Coronary artery (tissue), 2 donors: ENCODE measurements at places on chromosomes 6 and 20.

GRCh38 chr20:46130534-46130933 lies 12.4 kb downstream of the CD40 start:
- DNase-seq, result no peak

GRCh38 chr20:35129647-35130069 lies 17.5 kb downstream of the EDEM2 start:
- DNase-seq, result no peak

DNA sequence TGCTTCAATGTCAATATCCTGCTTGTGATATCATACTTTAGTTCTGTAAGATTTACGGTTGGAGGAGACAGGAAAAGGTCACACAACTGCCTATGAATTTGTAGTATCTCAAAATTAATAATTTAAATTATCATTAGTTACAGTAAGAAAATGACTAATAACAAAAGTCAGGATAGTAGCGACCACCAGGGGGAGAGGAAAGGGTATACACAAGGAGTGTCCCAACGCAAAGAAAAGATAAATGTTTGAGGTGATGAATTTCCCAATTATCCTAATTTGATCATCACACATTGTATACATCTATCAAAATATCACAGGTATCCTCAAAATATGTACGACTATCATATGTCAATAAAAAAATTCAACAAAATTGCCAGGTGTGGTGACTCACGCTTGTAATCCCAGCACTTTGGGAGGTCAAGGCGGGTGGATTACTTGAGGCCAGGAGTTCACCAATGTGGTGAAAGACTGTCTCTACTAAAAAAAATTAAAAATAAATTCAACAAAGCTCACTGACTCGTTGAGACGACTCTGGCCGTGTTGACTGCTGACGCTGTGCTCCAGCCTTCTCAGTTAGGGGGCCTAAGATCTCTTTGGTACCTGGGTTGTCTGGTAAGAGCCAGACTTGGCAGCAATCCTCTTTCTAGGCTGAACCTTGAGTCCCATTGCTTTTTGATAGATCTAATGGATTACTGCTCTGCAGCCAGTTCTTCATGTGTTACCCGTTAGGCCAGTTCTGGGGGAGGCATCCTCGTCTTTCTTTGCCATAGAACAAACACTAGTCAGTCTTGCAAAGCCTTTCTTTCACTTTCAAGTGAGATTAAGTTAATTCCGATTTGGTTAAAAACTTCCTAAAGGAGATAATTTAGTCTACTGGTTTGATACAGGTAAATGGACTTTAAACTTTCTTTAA lies 9.0 kb upstream of the OVOL2 start:
- DNase-seq, result no peak

- DNase-seq, result no peak
Observed at GRCh38 chr6:156791320-156791850, 14.2 kb downstream of the ARID1B start.

DNA sequence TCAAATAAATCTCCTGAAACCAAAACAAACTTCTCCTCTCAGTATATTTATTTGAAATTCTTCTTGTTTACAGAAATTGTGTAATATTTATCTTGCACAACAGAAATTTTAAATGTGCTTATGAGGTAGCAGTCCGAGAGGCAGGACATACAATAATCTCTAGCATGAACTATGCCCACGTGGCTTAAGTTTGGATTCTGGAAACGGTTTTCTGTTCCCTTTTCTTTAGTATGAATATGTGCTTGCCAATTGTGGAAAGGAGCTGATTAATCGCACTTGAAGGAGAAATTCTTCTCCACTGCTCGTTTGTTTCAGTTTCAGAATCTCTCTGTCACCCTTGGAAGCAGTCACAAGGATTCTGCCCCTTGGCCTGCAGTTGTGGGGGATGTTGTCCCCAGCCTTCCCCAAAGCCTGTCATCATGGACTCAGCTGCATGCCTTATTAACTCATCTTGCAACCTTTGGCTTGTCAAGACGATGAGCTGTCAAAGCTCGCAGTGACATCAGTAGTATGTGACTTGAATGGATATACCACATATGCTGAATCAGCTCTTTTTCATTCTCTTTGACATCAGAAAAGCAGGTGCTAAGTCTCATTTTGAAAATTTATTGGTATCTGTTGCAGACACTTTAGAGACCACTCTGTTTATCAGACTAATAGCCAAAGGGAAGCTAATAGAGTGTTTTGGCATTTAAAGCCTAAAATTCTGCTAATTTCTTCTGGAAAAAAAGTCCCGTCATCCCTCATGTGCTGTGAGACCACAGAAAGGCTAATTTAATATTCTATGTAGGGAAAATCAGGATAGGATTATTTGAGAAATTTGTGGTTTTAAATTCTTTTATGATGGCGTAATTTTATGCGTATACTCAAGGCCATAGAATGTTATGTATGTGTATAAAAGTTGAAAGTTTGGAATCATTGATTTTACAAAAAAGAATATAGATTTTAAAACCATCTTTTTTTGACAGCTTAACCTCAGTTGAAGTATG lies 186.8 kb downstream of the ARID1B start:
- DNase-seq, result no peak

DNA sequence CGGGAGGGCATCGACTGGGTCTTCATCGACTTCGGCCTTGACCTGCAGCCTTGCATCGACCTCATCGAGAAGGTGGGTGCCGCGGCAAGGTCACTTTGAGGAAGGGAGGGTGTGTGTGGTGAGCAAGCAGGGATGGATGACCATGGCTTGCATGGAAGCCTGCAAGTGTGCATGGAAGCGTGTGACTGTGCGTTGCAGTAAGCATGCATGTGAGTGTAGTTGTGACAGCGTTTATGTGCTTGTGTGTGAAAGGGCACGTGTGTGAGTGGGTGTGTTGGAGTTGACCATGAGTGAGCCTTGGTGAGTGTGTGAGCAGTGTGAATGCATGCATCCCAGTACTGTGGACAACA lies 32.5 kb downstream of the MYH7B start:
- DNase-seq, result no peak

DNA sequence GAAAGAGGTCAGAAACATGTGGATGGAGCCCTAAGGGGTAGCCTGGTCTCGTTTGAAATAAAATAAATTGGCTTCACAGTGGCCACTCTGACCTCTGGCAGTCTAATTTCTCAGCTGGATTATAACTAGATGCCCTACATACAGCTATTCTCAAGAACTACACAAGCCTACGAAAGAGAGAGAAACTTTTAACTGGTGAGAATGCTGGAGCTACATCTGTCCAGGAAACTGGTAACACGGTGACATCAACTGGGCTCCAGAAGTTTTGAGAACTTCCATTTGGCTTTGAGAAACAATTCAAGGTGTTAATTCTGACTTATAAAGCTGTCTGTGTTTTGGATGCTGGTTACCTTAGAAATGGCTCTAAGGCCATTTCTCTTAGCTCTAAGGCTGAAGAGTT lies 187.3 kb upstream of the TENT5A start:
- DNase-seq, result no peak

- no peak for DNase-seq
Observed at GRCh38 chr20:32830437-32830836, 10.7 kb downstream of the MAPRE1 start.

DNA sequence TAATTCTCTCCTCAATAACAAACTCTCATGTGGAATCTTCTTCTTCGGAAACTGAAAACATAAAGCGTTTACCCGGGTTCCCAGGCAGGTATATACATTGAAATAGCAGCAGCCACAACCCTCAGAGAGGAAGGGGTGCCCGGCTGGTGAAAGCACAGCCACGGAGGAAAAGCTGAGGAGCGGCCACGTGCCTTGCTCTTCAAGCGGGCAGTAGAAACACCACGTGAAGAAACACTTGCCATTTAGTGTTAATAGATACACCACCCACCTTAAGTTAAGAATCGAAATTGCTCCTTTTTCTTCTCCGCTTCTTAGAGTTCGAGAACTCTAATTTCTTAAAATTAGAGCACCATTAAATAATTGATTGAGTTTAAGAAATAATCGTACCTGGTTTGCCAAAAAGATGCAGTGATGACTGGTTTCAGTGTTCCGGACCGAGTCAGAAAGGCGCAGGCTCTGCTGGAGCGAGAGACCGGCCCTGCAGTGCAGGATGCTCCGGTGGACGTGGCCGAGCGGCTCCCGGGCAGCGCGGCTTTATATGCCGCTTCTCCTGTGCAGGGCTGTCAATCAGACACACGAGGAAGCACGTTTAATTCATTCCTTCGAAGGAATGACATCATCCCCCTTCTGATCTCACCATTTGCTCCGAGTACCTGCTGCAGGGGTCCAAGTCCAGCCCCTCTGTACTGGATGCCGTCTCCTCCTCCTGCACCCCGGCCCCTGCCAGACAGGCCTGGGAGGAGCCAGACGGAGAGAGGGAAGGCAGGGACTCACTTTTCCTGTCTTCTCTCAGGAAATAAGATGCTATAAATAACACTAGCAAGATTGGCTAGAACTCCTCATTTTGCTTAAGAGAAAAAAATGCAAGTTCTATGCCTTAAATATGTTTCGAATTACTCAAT lies at the start of gene THBS2:
TSS of gene THBS2 (minus strand) at position 510 of the 902 bp plus-strand sequence. CDS start 3,062 bp downstream, outside the sequence.
- no peak for DNase-seq

DNA sequence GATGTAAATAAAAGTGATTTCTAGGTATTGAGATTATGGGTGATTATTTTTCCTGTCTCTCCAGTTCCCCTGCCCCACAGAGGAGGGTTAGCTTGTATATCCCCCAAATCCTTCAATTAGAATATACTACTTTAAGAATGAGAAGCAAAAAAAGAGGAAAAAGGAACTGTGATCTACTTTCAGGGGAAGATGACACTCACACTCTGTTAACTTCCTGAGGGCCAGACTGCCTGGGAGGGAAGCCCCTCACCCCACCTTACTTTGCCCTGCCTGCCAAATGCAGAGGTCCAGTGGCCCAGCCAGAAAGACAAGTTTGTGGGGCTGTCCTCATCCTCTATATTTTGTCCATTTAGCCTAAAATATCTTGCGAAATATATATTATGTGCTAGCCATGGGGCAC lies 9.2 kb upstream of the LY86 start:
- no peak for DNase-seq

DNA sequence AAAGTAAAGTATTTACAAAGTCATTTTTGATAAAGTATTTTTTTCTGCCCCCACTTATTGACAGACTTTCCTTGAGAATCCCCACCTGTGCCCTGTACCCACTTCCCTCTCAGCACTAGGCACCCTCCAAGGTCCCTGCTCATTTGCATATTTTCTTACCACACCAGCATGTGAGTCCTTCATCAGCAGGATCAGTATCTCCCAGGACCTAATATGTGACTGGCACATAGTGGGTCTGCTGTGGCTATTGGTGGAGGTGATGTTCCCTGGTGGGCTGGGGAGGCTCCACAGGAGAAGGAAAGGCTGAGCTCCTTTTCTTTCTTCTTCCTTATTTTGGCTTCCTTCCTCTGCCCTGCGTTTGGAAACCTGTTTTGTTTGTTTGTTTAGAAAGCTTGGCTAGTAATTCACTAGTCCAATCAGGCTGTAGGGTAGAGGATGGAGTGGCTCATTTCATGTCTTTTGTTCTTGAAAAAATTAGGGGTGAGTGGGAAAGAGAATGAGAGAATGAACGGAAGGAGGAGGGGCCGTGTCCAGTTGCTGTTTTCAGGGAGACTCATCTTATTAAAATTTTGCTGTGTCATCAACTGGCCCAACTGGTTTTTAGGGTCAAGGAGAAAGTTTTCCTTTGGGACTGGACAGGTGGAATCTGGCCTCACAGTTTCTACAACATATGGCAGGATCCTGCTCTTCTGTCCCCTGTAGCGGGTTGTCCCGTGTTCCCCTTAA lies 2.8 kb upstream of the RNF24 start:
- no peak for DNase-seq

DNA sequence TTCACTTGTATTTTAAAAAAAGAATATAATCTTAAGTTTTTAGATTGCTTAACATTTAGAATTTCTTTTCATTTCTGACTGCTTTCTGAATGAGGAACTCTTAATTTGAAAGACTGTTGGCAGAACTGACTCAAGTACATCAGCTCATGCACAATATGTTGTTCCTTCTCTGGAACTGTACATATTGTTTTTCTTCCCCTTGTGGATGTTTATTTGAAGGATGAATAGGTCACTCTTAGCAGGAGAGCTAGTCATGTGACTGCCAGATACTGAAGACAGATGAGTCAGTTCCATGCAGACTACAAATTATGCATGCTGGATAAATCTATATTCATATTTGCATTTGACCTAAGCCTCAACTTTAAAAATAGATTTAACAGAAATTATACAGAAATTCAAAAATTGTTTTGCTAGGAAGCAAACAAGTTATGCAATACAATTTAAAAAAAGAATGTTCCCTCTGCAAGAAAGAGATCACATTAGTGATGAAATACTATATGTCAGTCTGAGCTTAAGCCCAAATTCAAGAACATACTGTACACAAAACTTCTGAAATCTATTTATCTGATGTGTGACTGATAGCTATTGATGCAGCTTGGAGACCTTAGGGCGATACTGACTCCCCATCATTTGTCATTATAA lies 1274.9 kb upstream of the GJE1 start:
- DNase-seq, result no peak

GRCh38 chr20:45211569-45212474 lies 5.0 kb downstream of the SEMG1 start:
- DNase-seq, result no peak

GRCh38 chr6:90425161-90425641 lies 128.6 kb upstream of the BACH2 start:
- DNase-seq, result no peak

- DNase-seq, result peak; percentile 70
Observed at GRCh38 chr20:41169791-41170351, 32.5 kb downstream of the PLCG1 start.
